ENCODE measurements at places on chromosomes 2 and 18. TPM values are rescaled to one million over a fixed set of nuclear protein-coding genes. Genes with fewer than 3 reads are reported as not detected.

Gene ARHGAP15
- not detected for total RNA-seq

Gene ALPG
- not detected for total RNA-seq

Gene SCN3A
- not detected for total RNA-seq

Gene ME2
- total RNA-seq: 98.4 TPM

Gene IL1RN
- total RNA-seq: 53.7 TPM

Gene PAX3
- 5.8 TPM for total RNA-seq

Gene HAAO
- 0.50 TPM for total RNA-seq

Gene DIPK1C
- not detected for total RNA-seq

Gene TMEM150A
- total RNA-seq: 5.8 TPM

Gene TMEM178A
- total RNA-seq: 0.28 TPM

Gene UGT1A10
- not detected for total RNA-seq

Gene SLC30A3
- total RNA-seq: not detected

Gene INHBB
- total RNA-seq: 0.34 TPM

Gene TLX2
- not detected for total RNA-seq

Gene HMSD
- not detected for total RNA-seq

Gene GAREM2
- 0.34 TPM for total RNA-seq

Gene TUBA4B
- not detected for total RNA-seq

Gene GALR1
- not detected for total RNA-seq

Gene LRP2
- total RNA-seq: under 0.01 TPM

Gene MEP1B
- under 0.01 TPM for total RNA-seq

Gene YWHAQ
- 197 TPM for total RNA-seq

Gene TTR
- total RNA-seq: not detected

Gene GNLY
- not detected for total RNA-seq

Gene RUFY4
- not detected for total RNA-seq

Gene LONRF2
- not detected for total RNA-seq

Gene GLI2
- 0.07 TPM for total RNA-seq

Gene GPR75
- 2.6 TPM for total RNA-seq

Gene KLHL29
- total RNA-seq: 9.9 TPM

Gene UBXN4
- 60.5 TPM for total RNA-seq

Gene OXER1
- total RNA-seq: not detected

Gene TRABD2A
- total RNA-seq: 1.4 TPM

Gene YPEL5
- 116 TPM for total RNA-seq

Gene GPR39
- 2.7 TPM for total RNA-seq

Gene SERPINB13
- total RNA-seq: 16.7 TPM

Gene CENPA
- total RNA-seq: 0.07 TPM

Gene SCLY
- 25.4 TPM for total RNA-seq

Gene CGREF1
- 1.0 TPM for total RNA-seq

Gene NYAP2
- under 0.01 TPM for total RNA-seq

Gene MOCOS
- total RNA-seq: 63.1 TPM

Gene CHRND
- not detected for total RNA-seq

Gene CNTNAP5
- not detected for total RNA-seq

Gene TACR1
- total RNA-seq: not detected

Gene PIEZO2
- not detected for total RNA-seq

Gene UGT1A8
- total RNA-seq: 0.14 TPM

Gene CTAGE1
- not detected for total RNA-seq

Gene CNDP1
- not detected for total RNA-seq

Gene FAM124B
- not detected for total RNA-seq

Gene SLC5A7
- total RNA-seq: not detected
